ENCODE measurements at places on chromosomes 2 and 18.
A peak's percentile ranks its signal among the peaks of the same experiment; 100 is the strongest.

DNA sequence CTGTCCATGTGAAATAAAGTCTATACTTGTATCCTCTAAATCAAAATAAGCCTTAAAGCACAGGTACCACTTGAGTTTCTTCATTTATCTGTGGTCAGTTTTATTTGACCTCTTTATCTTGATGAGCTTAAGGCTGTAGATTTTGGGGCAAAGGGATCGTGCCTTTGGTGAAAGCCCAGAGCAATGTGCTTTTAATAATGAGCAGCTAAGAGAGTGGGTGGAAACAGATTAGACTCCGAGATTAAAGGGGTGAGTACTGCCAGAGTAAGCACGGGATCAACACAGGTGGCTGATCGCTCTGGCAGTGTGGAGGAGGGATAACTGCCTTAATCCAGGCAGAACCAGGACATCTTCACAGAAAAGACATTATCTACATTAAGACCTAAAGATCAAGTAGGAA lies 280.4 kb downstream of the TDRD15 start:
- DNase-seq, result no peak

DNA sequence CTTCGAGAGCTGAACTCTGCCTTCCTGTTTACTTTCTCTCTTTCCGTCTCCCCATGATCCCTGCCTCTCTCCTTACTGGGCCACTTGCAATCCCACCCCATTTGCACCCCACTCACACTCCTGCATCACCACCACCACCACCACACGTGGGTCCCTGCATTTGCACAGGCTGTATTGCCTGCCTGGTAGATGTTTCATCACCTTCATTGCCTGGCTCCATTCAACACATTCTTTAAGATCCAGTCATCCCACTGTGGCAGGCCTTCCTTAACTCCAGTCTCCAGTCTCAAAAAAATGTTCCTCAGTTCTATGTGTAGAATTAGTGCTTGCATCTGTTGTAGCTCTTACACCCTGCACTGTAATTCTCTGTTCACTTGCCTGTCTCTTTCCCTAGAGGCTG lies 13.9 kb downstream of the NOSTRIN start:
- no peak for DNase-seq

- no peak for DNase-seq
These were observed 27.5 kb downstream of the COA5 start for GRCh38 chr2:98580656-98581284.

- DNase-seq, result no peak
These were observed 90.8 kb downstream of the HS6ST1 start for GRCh38 chr2:128227862-128228261.

DNA sequence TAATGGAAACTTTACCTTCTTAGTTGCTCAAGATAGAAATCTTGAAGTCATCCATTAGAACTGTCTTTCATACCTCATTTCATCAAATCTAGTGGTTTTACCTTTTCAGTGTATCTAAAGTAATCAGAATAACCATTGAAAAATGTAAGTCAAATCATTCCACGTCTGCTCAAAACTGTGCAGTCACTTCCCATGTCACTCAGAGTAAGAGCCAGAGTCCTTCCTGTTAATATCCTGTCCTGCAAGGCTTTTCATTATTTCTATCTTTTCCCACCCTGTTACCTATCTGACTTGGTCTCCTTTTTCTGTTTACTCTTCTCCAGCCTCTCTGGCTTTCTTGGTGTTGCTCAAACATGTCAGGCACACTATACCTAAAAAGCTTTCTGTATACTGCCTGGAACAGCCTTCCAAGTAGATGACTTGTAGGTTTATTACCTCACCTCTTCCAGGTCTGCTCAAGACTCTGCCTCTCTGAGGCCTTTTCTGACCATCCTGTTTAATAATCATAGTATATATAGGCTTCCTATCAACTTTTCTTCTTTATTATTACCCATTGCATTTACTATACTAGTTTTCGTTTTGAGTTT lies 3.4 kb downstream of the C2orf69 start:
- DNase-seq, result no peak

DNA sequence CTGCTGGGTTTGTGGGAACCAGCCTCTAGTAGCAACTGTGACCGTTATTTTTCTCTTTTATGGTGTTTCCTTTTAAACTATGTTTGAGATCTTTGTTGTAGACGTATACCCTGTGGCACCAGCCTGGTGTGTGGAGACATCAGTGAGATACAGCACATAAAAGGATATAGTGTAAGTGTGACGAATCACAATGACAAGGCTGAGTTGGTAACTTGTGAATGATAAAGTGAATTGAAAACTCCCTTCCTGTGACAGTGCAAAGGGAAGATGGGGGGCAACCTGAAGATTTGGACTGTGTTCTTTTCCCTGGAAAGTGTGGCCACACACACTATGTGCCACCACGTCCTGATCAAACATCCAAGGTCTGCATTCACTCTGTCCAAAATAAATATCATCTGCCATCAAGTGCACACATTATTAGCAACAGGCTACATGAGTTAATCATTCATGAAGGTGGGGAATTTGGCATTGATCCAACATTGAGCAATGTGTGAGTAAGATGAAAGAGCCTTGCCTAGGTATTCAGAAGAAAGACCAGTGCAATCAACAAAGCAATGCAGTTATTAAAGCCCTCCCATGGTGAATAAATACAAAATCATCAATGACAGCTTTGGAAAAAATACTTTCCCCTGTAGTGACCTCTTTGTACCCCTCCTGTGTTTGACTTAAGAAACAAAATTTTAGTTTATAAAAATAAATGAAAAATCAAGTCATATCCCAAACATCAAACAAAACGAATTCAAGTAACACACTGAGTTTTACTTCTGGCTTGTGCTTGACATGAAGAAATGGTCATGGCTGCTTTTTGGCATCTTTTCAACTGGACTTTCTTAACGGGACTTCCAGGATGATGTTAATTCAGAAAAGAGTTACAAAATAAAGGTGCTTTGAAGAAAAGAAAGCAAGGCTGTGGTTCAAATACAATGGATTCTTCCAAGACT lies 1280.5 kb upstream of the ZEB2 start:
- DNase-seq, result no peak

GRCh38 chr2:231161877-231162329 lies 36.5 kb upstream of the ARMC9 start:
- no peak for DNase-seq

DNA sequence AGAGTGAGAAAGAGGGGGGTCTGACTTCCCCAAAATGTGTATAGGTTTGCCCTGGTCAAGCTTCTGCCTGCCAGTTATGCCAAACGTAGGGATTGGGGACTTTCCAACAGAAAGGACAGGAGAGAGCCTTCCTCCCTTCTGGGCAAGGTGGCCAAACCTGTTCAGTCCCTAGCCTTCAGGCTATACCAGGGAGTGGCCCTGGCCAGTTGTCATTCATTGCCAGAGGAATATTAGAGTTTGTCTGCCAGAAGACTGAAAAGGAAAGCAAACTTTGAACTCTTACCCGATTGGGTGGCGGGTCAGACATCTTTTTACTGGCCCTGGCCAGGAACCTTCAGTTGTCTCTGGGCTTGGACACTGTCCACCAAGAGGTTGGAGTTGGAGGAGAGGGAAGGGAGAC lies 22.1 kb downstream of the RAB3GAP1 start:
- no peak for DNase-seq

DNA sequence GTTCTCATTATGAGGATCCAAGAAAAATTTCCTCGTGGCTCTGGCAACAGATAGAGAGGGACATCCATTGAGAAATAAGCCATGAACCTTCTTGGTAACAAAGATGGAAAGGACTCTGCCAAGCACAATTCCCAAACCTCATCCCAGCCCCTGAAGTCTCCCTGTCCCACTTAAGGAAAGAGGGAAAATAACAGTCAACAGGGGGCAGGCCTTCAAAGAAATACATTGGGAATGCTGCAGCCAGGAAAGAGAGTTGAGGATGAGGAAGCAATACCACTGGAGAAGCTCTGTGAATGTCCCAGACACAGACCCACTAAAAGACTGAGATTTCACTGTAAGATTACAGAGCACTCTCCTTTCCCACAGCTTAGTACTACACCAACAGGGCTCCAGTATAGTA lies 93.2 kb downstream of the CD226 start:
- no peak for DNase-seq

DNA sequence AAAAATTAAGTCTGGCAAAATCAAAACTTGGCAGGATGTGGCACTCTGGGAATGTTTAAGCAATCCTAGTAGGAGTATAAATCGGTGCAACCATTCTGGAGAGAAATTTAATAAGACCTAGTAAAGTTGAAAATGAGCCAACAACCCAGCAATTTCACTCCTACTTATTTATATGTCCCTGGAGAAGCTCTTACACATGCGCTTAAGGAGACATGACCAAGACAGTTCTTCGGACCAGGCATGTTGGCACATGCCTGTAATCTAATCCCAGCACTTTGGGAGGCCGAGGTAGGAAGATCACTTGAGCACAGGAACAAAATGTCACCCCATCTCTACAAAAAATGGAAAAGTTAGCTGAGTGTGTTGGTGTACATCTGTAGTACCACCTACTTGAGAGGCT lies 374.6 kb upstream of the LYPD1 start:
- DNase-seq, result no peak

GRCh38 chr2:128359841-128360240 lies 41.2 kb upstream of the HS6ST1 start:
- DNase-seq, result no peak

- no peak for DNase-seq
These were observed 199.6 kb downstream of the PRKCE start for GRCh38 chr2:45851111-45851510.

DNA sequence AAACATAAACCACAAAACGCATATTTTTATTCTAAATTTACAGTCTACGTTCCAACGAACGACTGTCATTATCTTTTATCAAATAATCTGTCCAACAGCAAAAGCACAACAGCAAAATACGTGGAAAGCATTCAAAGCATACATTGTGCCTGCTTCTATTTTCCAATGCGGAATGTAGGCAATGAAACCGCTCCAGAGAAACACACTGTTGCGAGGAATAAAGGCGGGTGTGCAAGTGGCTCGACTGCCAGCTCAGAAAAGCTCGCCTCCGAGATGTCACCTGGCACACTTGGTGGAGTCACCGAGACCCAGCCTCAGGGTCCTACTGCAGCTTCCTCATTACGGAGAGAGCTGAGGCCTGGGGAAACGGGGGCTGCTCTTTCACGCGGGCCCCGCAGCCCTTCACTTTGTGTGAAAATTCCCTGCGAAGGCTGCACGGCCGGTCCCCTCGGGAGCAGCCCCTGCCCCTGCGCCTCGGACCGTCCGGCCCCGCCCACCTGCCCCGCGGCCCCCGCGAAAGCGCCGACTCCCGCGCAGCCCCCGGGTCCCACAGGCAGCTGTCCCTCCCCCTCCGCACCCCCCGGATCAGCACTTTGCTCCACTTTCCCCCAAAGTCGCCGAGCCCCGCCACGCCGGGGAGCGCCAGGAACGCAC lies 752 bp downstream of the MGAT4A start:
- peak; percentile 27 for DNase-seq

DNA sequence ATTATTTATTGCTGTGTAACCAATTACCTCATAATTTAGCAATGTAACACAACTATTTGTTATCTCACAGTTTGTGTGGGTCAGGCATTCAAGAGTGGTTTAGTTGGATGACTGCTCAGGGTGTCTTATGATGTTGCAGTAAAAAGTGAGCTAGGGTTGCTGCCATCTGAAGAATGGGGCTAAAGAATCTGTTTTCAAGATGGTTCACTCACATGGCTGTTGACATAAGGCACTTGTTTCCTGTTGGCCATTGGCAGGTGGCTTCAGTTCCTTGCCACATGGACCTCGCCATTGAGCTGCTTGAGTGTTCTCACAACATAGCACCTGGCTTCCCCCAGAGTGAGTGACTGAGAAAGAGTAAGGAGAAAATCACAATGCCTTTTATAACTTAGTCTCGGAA lies 123.2 kb downstream of the TMEM17 start:
- no peak for DNase-seq

- DNase-seq, result peak; percentile 45
These were observed 1.3 kb upstream of the PRKCE start for GRCh38 chr2:45649858-45650811.

DNA sequence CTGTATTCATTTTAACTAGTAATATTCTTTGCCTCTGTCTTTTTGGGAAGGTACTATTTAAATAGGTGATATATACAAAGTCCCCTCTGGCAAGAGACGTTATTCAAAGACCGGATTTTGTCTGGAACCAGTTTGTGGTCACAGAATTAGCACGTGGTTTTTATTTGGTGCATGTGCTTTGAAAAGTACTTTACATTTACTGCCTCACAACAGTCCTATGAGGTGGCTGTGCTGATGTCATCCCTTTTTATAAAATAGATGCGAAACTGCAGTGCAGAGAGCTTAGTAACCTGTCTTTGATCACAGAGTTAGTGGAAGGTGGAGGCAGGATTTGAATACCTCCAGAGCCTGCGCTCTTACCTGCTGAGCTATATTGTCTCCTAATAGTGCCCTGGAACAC lies 4.0 kb downstream of the LPIN1 start:
- no peak for DNase-seq

DNA sequence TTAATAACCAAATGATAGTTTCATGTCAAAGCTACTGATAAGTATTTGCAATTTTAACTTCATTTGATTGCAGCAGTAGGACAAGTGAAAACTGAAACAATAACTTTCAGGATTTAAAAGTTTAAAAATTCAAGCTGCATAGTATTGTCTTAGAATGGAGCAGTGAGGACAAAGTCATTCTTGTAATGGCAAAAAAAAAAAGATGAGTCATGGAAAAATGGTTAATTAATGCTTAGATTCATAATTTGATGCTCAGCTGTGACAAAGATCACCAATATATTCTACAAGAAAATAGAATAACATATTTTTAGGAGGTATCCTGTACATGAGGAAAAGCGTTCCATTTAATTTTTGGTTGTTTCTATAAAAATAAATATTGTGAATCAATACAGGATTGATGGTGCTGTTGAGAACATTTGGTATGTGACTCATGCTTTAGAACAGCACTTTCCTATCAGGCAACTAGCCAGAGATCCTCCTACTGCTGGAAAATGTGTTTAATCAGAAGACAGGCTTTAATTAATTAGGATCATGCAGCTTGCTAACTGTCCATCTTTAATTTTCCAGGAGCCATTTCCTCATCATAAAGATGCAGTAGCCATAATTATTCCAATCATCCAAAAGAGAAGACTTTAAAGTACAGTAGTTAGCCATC lies 239.0 kb upstream of the MMADHC start:
- DNase-seq, result no peak

DNA sequence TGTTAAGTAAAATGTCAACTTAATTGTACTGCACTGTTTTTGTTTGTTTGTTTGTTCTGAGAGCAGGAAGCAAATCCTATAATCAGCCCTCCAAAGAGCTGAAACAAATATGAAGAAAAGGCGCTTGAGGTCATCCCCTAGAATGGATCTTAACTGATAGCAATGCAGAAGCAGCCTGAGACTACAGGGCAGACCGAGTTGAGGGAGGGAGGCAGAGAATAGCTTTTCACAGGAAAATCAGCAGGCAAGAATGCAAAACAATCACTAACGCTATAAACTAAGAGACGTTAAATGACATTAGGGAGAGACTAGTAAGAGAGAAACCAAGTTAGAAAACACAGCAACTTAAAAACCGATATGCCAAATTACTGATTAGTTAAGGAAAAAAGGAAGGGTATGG lies 37.2 kb downstream of the GALNT1 start:
- DNase-seq, result no peak

Data from activated CD4-positive, alpha-beta T cell treated with anti-CD3 and anti-CD28 coated beads for 24 hours (primary cell).